Fibroblast of skin of right quadriceps (primary cell): ENCODE measurements at places on chromosomes 11 and 22.

- peak; percentile 36 for DNase-seq
Measured at GRCh38 chr22:26848244-26848920, 191.0 kb downstream of the MIAT start.

DNA sequence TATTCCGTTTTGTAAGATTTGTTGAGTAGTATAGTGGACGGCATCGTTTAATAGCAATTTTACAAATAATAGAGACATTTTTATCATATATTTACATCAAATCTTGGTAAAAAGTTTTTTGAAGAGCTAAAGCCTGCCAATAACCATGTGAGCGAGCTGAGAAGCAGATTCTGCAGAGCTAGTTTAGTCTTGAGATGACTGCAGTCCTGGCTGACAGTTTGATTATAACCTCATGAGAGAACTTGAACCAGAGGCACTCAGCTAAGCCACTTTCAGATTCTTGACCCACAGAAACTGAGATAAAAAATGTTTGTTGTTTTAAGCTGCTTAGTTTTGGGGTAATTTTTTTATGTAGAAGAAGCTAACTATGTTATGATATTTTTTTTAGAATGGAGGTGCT, 78.9 kb downstream of the PDE3B start:
- DNase-seq = no peak

- no peak for DNase-seq
Measured at GRCh38 chr22:32858121-32858703, 56.7 kb downstream of the TIMP3 start.

DNA sequence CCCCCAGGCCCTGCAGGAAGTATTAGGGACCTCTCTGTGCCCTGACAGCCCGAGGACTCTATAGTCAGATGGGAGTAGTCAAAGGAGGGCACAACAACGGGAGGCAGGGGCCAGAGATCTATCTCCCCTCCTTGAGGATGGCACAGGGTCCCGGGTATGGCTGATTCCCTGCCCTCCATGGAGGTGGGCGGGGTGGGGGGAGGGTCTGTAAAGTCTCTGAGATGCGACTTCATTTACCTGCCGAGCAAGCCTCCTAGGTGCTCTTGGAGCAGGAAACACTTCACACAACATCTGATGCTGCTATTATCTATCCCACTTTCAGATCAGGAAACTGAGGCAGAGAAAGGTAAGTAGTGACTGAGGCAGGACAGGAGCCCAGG, 769 bp upstream of the CDC42EP1 start:
- no peak for DNase-seq

DNA sequence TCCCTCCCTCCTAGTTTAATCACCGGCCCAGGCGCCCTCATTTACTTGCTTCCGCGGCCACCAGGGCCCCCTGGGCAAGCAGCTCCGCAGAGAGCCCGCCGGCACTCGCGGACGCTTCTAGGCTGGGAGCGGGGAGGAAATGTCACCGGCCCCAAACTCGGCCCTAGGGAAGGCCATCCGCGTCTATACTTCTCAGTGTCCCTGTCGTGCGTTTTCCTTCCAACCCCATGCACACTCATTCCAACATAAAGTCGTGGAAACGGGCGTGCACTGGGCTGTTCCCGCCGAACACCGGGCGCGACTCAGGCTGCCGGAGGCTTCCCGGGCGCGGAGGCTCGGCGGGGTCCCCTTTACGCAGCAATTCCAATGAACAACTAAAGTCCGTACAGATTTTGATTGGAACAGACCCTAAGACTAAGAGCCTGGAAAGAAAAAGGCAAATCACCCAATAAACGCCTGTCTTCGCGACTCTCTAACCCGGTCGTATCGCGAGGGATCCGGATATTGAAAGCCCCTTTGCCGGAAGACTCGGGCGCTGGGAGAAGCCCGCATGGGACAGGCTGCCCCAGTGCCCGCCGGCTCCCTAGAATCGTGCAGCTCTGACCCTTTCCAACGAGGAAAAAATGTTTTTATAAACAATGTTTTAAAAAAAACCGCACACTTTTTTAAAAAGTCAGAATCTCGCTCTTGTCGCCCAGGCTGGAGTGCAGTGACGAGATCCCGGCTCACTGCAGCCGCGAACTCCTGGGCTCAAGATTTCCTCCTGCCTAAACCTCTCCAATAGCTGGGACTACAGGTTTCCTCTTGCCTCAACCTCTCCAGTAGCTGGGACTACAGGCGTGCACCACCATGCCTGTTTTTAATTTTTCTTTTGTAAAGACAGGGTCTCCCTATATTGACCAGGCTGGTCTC, 1.3 kb upstream of the BARX2 start:
- peak; percentile 4 for DNase-seq

DNA sequence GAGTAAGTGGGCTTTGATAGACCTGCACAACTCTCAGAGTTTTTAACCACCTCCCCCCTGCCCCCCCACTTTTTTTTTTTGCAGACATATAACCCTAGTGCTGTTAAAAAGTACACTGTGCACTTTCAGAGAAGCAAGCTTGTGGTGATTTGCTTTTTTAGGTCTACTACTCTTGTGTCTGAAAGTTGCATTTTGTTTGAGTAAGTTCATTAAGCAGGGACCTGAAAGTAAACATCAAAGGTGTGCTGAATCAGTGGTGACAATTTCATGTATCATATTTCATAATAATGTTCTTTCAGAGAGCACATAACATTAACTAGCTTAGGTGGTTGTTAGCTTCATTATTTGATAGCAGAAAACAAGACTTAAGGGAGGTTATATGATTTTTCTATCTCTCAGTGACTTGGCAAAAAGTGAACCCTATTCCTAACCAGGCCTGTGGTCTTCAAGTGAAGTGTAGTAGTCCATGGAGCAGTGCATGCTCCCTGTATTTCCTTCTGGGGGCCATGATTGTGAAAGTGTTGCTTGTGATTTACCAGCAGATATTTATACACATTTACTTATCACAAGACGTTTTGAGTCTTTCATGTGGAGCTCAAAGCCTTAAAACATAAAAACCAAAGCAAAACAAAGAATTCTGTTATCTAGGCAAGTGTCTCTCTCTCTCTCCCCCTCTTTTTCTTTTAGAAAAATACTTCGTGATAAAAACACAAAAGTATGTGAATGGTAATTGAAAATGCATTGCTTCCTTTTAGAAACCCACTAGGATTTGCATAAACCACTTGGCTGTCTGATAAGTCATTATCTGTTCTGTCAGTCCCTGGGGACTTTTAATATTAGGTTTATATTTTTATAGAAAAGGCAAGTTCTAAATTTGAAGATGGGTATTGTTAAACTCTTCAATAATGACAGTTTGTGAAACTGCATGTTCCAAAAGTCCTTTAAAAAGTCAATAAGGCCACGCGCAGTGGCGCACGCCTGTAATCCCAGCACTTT, 7.5 kb upstream of the RAG2 start:
- no peak for DNase-seq
